ENCODE measurements at places on chromosomes 6 and 20.

DNA sequence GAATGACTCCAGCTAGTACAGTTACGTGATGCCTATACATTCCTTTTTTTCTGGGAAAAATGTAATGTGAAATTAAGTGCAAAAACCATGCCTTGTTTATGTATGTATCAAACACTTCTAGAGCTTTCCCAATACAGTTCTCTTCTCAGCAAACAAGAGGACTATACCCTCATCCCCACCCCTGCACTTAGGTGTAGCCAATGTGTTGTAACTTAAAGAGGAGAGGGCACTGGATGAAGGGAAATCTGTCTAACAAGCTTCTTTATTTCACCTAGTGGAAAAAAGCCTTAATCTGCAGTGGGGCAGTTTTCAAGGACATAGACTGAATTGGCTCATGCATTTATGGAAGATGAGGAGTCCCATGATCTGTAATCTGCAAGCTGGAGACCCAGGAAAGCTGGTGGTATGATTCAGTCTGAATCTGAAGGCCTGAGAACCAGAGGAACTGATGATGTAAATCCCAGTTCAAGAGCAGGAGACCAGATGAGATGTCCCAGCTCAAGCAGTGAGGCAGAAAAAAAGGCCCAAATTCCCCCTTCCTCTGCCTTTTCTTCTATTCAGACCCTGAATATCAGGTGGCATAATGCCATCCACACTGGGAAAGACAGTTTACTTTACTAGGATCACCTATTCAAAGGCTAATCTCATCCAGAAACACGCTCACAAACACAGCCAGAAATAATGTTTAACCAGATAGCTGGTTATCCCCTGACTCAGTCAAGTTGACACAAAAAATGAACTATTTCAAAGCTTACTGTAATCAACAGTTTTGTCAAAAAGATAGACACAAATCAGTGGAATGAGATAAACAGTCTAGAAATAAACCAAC lies 25.8 kb upstream of the SLC17A3 start:
- no peak for DNase-seq

- no peak for DNase-seq
Measured at GRCh38 chr6:169157197-169158148, 96.2 kb downstream of the THBS2 start.

- no peak for DNase-seq
Measured at GRCh38 chr20:29744071-29744470, 1513.4 kb upstream of the DEFB115 start.

DNA sequence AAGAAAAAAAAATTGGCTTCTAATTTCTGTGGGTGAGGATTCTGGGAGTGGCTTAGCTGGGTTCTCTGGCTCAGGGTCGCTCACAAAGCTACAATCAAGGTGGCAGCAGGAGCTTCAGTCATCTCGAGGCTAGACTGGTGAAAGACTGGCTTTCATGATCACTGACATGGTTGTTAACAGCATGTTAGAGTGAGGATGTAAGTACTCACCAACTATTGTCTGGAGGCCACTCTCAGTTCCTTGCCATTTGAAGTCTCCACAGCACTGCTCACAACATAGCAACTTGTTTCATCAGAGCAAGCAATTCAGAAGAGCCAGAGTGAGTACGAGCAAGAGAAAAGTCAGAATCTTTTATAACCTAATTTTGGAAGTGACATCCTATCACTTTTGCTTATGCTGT lies 145.7 kb upstream of the PRSS16 start:
- no peak for DNase-seq

DNA sequence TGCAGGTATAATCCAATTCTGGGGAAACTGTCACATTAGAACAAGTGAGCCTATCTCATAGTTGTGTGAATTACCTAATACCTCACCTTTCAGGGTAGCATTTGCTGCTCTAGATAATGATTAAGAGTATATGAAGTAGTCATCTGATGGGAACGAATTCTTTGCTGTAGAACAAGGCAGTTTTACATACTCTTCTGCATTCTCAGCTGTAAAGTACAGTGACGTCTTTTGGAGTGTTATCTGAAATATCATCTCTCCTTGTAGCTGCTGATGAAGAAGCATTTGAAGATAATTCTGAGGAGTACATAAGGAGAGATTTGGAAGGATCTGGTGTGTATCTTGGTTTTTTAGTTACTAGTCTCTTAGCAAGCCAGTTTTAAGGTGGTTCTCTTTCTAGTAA lies 28.4 kb downstream of the CSE1L start:
- no peak for DNase-seq

GRCh38 chr6:105824732-105825131 lies 261.4 kb upstream of the PRDM1 start:
- no peak for DNase-seq

GRCh38 chr6:111823831-111824607 lies 49.2 kb downstream of the FYN start:
- no peak for DNase-seq

GRCh38 chr20:63471717-63471980 lies 806 bp downstream of the KCNQ2 start:
- no peak for DNase-seq

- DNase-seq = no peak
Measured at GRCh38 chr6:56407883-56408410, 160.6 kb upstream of the COL21A1 start.

DNA sequence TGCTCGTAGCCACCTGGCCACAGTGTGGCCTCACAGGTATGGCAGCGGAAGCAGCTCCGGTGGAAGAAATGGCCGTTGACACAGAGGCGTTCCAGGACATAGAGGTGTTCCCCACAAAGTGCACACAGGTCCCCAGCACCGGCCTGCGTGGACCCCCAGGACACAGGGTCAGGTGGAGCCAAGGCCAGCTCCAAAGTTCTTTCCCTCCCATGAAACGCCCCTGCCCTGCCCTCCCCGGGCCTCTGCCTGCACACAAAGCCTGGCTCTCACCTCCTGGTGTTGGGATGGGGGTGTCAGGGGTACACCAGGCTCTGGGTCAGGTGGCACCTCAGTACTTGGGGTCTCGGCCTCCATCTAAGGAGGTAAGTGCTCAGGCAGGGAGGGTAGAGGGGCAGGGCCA lies 6.6 kb downstream of the SMPD2 start:
- no peak for DNase-seq

DNA sequence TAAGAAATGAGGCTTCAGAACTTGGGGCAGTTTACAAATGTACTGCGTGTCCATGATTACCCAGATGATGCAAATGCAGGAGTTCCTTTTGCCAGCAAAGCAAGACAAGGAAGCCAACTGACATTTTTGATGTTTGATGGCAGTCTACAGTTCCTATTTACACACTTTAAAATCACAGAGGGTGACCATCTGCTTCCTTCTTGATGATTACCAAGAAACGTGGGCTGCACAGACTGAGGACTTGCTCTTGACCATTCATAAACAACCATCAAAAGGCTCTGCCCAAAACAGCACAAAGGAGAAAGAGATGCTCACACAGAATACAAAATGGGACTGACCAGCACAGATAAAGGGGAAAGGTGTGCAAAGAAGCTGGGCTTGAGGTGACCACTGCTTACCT lies 79.8 kb upstream of the TRAF3IP2 start:
- DNase-seq = peak; percentile 57

DNA sequence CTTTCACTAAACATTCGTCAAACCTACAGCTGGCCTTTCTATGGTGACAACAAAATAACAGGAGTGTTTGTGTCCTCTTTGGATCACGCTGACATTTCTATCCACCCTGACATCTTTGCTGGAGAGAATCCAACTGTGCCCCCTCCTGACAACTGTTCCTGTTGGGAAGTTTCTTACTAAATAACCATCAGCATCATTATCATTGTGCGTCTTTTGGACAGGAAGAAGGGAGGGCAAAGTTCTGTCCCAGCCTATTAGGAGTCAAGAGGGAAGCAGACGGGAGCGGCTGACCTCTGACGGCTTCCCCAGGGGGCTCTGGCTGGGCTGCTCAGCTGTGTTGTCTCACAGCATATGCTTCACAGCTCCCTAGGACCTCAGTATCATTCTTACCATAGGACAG lies 195.9 kb upstream of the SULF2 start:
- peak; percentile 20 for DNase-seq

DNA sequence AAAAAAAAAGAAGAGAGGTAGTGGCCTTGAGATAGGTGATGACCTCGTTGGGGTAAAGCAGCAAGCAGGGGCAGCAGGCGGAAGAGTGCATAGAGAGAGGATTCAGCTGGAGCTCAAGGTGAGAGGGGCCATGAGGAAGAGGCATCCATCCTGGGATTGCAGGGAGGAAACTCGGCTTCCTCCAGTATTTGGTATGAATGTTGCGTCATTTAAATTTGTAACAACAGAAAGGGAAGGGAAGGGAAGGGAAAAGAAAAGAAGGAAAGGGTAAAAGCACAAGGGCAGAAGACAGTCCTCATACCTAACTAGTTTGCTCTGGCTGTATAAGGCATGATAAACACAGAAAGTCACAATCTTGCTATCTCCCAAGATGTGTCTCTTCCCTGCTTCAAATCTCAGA lies 39.9 kb upstream of the MYB start:
- DNase-seq = no peak

DNA sequence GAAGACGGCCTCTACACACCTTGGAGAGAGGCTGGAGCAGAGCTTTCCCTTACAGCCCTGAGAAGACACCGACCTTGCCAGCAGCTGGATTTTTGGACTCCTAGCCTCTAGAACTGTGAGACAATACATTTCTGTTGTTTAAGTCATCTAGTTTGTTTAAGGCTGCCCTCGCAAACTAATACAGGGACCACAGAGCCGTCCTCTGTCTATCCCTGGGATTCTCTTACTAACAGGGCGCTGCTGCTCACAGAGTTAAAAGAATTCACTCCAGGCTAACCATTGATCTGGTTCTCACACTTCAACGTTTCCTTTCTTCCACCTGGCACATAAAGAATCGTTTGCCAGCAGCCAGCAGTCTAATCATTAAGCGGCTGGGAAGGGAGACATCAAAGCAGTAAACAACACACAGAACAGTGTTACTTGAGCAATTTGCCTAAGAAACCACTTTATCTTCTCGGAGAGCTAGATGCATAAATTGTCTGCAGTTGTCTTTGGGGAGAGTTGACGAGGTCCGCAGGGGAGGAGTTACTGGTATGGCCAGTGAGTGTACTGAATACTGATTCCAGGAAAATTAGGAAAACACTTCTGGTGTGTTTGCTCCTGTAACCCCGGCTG lies 103.5 kb upstream of the AKAP12 start:
- no peak for DNase-seq

DNA sequence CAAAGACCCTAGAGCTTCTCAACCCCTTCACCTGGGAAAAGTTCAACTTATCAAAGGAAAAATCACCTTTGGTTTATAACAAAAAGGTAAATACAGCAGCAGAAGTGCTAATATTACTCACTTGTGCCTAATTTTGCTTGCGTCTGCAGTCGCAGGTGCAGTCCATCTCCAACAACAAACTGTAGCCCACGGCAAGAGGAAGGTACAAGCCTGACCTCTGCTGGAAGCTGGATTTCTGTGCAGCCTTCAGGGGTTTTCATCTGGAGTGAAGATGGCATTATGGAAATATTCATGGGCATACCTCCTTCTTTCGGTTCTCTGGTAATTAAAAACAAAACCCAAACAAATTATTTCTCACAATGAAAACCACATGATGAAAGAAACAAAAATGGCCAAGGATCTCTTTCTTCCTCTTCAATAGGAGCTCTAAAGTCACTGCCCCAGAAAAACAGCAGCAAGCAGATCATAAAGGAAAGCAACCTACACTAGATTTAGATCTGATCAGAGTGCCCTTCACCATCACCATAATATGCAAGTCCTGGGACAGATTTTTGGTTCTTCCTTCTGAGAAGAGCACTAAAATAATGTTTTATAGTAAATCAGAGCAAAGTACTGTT lies 7.8 kb downstream of the UBE3D start:
- peak; percentile 51 for DNase-seq

DNA sequence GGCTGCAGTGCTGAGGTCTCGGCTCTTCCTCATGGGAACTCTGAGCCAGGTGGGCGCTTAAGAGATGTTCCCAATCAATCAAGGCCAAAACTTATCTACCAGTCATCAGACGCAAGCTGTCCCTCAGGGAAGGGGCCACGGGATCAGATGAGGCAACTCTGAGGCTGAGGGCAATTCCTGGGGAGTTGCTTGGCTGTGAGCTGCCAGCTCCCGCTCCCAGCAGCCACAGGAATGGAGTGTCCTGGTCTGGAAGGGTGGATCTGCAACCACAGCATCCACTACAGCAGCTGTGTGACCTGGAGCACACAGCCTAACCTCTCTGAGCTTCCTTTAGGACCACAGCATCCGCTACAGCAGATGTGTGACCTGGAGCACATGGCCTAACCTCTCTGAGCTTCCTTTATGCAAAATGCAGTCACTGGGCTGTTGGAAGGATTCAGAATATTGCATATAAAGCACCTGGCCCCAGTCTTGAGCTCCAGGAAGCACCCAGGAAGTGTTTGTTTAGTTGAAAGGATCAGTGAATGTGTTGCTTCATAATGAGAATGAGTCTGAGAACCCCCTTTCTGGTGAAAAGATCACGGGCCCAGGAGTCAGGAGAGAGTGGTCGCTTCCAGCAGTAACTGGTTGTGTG lies 60.9 kb downstream of the TFAP2C start:
- no peak for DNase-seq

GRCh38 chr6:53103993-53104675 lies 38.9 kb downstream of the FBXO9 start:
- peak; percentile 36 for DNase-seq

DNA sequence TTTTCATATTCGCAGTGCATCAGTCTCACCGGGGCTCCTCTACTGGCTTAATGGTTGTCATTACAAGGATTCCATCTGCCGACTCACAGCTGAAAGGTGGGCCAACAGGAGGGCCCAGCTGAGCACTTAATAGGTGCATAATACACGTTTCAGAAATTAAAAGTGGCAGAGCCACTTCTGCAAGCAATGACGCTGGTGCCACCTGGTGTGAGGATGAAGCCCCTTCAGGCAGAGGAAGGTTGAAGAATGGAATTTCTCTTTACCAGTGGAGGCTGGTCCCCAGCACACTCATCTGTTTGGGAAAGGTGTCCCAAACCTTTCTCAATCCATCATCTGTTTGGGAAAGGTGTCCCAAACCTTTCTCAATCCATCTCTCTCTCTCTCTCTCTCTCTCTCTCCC lies 8.2 kb upstream of the STMND1 start:
- DNase-seq = peak; percentile 51

DNA sequence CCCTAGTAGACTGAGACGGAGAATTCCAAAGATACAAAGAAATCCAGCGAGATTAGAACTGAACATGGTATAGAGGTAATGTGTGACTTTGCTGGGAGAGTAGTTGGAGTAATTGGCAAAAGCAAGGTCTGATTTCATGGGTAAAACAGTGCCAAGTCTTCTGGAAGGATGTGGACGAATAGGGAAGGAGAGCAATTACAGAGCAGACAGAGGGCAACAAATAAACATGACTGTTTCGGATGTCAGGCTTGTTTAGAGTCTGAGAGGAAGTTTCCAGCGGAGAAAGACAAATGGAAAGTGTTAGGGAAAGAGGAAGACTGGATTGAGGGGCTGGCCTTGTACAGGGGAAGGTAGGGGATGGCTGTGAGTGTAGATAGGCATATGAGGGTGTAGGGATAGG lies 282.2 kb upstream of the PRND start:
- DNase-seq = no peak
